ENCODE measurements at places on chromosomes 7 and 10.

DNA sequence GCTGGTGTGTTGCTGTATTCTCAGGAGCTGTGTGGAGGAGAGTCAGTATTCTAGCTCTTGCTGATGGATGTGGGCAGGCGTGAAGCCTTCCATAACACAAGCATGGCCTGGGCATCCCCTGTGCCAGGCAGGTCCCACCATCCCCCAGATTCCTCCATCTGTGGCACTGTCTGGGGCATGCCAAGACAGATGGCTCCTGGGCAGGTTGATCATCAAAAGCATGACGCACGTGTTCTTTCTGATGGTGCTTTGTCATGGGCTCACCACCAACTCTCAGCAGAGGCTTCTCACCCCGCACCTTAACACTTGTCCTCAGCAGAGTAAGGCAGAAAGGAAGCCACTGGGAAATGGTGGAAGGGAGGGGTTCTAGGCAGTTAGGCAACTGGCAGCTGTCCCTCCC, 364.3 kb downstream of the PLXNA4 start:
- DNase-seq, result peak; percentile 86

DNA sequence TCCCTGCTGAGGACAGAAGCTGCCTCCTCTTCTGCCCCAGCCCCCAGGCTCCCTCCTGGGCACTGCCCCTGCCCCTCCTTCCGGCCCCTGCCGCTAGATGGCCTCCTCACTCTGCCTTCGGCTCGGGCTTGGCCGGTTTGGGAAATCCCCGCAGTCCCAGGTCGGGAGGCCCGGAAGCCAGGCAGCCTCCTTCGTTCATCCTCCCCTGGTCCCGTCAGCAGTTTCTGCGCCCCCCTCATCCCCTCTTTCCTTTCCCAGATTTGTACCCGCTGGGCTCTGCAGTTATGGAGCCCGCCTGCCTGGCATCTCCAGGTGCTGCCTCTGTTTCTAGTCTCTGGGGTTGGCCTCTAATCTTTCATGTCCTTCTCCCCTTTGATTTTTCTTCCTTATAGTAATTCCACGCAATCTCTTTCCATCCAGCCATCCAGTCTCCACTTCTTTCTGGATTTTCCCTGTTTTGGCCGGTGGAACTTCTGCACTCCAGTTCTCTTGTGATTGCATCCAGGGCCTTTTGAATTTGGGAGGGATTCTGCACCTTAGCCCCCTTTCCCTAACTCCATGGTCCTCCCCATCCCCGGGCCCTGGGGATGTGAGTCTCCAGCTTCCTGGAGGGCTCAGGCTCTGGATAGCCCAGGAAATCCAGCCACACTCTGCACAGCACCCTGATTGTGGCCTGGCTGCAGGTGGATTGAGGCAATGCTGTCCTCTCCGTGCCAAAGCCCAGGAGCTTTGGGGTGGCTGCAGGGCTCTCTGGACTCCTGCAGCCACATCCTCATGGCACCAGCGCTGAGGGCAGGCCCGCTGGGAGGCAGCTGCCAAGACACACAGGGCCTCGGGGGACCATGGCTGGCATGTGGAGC, 3.3 kb upstream of the SHH start:
- no peak for DNase-seq

DNA sequence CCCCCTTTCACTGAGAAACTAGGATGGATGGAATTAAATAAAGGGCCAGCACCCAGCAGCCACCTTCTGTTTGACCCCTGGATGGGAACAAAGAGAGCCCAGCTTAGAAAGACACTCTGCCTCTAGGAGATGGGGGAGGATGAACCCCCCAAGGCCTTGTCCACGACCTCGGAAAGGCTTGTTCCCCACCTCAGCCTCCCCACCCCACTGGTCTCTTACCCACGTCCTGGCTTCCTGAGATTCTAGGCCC, 9.7 kb downstream of the ITPRIP start:
- no peak for DNase-seq

DNA sequence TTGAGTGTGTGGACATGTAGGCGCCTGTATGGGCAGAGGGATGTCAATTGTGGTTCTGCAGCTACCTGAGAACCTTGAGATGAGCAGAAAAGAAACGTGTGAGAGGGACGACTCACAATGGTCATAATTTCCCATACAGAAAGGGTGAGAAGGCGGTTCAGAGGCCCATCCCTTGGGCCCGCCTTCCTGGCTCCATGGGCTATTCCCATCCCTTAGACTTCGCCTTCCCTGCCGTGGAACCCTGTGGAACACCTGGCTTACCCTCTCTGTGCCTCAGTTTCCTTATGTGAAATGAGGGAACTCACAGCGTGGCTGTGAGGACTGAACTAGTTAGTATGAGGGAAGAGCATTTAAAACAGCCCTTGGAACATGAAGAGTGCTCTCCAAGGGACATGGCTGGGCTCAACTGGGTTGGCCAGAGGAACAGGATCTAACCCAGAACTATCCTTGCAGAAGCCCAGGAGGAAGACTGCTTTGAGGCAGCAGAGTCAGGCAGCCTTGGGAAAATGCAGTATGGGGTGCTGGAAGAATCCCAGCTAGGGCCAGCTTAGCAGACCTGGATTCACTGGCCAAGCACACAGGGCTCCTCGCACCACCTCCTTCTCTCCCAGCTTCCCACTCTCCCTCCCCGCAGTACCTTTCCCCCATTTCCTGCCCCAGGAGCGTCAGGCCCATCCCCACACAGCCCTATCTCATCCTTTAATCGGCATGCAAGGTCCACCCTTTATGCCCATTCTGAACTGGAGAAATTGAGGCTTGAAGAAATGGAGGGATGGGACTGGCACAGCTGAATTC, 11.1 kb upstream of the ZMIZ1 start:
- DNase-seq, result no peak

DNA sequence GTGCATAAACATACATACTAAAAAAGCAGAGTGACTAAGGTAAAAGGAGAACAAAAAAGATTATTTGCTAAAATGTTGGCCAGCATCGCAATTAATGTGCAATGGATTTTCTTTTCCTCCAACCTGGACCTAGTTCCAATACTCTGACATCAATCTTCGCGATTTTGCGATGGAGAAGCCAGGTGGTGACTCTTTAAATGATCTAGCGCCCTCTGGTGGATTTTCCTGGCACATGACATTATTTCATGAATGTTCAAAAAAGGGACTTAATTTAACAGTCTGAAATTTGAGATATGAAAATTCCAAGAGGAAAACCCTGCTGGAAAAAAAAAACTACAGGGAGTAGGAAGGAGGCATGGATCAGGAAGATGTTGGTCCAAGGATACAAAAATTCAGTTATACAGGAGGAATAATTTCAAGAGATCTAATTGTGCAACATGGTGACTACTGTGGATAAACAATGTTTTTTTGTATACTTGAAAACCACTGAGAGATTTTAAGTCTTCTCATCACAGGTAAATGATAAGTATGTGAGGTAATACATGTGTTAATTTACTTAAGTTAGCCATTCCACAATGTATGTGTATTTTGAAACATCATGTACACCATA, 4.3 kb upstream of the KCNMA1 start:
- peak; percentile 80 for DNase-seq

DNA sequence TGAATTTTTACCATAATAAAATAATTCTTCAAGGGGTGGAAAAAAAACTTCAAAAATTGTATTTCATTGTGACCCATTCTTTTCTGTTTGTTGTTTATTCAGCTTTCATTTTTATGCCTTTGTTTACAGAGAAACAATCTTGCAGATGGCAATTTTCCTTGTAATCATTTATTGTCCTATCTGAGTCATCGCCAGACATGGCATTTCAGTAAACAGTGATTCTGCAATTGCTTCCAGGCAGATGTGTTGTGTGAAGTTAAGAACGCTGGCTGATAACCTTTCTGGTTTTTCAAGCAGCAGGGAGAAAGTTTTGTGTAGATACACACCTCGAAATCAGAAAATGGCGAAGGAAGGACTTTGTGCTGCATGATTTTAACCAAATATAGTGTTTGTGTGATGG, 80.7 kb upstream of the RPA3 start:
- DNase-seq, result no peak

DNA sequence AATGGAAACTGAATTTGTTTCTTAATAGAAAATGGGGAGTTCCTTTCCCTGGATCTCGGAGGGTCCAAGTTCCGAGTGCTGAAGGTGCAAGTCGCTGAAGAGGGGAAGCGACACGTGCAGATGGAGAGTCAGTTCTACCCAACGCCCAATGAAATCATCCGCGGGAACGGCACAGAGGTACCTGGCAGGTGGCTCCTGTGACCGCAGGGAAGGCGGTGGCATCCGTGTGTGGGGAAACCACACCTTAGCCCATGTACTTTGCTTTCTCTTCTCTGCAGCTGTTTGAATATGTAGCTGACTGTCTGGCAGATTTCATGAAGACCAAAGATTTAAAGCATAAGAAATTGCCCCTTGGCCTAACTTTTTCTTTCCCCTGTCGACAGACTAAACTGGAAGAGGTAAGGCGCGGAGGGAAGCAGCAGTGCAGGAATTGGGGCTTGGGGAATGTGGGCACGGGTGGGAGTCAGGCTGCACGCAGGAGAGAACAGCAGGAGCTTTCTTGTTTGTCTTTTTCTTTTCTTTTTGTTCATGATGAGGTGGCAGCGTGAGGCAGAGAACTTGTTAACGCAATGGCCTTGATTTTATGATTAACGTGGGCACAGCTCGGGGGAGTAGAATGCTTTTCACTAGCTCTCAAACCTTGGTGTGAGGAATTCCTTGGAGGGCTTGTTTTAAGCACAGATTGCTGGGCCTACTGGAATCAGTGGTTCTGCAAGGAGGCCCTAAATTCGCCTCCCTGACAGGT, 12.8 kb downstream of the HKDC1 start:
- no peak for DNase-seq

GRCh38 chr10:109996766-109997171, 11.0 kb upstream of the ADD3 start:
- no peak for DNase-seq

DNA sequence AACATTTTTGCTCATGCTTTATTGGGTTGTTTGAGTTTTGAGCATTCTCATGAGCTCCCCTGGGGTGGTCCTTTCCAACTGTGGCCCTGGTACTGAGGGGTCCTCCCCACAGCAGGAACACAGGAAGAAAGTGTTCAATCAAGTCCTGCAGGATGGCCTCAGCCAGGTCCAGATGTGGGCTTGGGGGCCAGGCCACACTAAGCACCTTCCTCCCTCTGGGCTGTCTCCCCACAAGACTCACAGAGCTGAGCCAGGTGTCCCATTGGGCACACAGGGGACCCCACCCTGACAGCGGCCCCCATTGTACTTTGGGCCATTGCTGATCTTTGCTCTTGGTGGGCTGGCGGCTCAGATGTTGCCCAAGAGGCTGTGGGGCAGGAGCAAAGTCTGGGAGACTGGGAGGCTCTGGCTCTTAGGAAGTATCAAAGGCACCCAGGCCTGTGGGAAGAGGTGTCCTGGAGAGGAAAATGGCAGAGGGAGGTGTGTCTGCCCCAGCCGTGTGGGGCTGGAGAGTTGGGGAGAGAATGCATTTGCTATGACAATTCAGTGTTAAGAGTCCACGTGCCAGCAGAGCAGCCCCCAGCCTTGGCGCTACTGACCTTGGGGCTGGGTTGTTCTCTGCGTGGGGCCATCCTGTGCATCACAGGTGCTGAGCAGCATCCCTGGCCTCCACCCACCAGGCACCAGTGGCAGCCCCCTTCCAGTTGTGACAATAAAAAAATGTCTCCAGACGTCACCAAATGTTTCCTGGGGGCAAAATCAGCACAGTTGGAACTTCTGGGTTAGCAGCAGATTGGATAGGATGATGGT, 17.8 kb downstream of the SCART1 start:
- DNase-seq, result no peak

DNA sequence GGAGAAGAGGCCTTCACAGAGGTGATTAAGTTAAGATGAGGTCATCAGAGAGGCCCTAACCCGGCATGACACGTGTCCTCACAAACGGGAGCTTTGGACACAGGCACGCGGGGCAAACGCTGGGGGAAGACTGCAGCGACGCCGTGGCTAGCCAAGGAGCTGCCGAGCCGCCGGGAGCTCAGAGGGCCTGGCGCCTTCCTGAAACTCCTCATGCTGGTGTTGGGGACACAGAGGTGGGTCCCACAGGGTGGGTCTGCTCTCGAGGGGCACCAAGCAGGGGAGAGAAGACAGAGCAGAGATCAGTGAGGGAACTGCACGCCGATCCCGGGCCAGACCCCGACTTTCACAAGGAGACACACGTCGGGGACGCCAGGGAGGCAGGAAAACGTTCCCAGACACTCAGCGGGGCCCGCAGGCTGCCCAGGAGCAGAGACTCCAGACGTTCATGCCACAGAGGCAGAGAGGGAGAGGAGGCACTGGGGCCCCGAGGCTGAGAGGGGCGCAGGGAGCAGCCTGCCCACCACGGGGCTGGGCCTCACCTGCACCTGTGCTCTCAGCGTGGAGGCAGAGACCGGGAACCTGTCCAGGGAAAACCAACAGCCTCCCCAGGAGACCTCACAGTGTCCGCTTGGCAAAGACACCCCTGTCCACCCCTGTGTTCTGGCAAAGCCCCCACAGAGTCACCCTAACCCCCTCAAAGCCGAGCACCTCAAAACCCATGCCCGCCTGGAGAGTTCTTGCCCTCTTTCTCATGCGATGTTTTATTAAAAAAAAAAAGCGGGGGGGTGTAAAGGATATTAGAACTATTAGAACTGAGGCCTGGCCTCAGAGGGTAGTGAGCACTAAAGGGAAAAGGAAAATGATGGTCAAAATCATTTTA, 103.8 kb downstream of the PDGFA start:
- DNase-seq, result no peak
